HuH-7 (cell line): ENCODE measurements at places on chromosomes 4 and X.

DNA sequence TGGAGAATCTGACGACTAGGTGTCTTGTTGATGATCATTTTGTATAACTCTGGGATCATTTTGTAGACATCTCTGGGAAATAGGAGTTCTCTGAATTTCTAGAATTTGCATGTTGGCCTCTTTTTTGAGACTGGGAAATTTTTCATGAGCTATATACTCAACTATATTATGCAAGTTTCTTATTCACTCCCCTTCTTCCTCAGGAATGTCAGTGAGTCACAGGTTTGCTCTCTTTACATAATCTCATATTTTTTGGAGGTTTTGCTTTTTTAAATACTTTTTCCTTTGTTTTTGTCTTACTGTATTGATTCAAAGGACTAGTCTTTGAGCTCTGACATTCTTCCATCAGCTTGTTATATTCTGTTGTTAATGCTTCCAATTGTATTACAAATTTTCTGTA is 1324.2 kb downstream of the TECRL start:
- no peak for DNase-seq

DNA sequence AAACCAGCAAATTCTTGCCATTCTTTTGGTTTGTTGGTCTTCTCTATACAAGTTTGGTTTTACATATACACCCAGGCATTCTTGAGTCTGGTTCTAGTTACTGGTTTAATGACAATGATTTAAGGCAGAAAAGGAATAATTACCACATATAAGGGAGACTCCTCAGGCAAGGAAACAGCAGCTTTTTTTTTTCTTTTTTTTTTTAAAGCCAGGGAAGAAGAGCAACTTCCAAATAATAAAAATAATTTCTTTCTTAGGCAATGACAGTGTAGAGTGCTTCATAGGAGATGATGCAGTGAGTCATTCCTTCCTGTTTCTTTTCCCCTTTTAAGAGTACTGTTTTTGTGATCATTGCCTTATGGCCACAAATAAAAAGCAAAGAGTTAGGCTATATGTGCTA is 289.7 kb downstream of the DKK2 start:
- no peak for DNase-seq

- no peak for DNase-seq
Observed at GRCh38 chr4:169707958-169708643, 49.6 kb downstream of the HPF1 start.

- no peak for DNase-seq
Observed at GRCh38 chr4:115674485-115674884, 561.1 kb upstream of the NDST4 start.

DNA sequence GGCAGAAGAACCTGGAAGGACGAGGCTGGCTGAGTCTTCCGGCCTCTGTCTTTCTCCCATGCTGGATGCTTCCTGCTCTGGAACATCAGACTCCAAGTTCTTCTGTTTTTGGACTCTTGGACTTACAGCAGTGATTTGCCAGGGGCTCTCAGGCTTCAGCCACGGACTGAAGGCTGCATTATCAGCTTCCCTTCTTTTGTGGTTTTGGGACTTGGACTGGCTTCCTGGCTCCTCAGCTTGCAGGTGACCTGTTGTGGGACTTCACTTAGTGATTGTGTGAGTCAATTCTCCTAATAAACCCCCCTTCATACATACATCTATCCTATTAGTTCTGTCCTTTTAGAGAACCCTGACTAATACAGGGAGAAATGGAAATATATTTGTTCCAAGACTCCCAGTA is 265.8 kb downstream of the PCDH18 start:
- no peak for DNase-seq
